ENCODE measurements at places on chromosomes 7 and 10.

GRCh38 chr7:114922652-114923402, 933 bp downstream of the MDFIC start:
- DNase-seq, result no peak

DNA sequence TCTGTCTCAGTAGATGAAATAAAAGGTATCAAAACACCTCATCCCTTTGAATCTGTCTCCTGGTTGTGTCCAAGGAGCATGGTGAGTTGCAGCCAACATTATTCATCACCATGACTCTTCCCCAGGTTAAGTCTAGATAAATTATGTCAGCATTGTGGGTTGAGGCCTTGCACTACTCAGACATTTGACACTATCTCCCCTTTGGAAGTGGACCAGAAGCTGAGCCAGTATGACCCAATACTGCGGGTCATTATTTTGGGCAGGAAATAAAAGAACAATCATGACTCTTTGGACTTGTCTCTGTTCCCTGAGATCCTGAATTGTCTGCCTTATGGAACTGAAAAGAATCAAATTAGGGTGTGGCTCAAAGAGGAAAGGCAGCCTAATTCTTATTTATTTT, 168.2 kb upstream of the FAM171A1 start:
- no peak for DNase-seq

GRCh38 chr7:8440670-8441069, 7.3 kb downstream of the NXPH1 start:
- no peak for DNase-seq

DNA sequence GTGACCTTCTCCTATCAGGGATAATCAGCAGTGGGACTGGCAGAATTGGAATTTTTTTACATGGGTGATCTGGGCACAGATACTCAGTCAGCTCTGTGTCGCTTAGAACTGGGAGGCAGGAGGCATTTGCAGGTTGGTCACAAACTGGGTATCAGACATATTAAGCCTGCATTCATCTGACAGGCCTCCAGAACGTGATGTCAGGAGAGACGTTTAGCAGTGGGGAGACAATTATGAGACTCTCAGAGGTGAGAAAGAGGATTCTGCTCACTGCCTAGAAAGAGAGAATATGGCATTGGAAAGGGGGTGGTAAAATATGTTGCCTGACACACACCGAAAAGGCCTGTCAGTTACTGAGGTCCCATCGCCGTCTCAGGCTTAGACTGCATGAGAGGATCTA, 717.6 kb upstream of the GALNT17 start:
- DNase-seq, result no peak

- peak; percentile 28 for DNase-seq
These were observed 401.6 kb downstream of the MAGI2 start for GRCh38 chr7:79051915-79052314.

DNA sequence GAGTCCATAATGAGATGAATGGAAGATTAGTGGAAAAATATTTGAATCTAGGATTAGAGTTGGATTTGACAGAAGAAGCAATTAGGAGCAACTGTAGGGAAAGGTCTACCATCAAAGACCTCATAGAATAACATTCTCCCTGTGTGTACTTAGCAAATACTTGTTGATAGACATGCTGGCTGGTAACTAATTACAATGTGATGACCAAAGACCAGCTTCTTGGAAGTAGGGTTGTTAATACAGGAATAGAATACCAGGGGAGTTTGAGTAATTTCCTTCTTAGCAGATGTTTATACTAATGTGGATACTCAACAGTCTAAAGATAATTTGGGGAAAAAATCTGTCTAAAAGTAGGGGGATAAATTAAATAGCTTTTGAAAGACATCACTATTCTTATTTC, 357.5 kb upstream of the BMPER start:
- no peak for DNase-seq

- DNase-seq, result no peak
These were observed 44.9 kb downstream of the TMEM178B start for GRCh38 chr7:141118767-141119166.

DNA sequence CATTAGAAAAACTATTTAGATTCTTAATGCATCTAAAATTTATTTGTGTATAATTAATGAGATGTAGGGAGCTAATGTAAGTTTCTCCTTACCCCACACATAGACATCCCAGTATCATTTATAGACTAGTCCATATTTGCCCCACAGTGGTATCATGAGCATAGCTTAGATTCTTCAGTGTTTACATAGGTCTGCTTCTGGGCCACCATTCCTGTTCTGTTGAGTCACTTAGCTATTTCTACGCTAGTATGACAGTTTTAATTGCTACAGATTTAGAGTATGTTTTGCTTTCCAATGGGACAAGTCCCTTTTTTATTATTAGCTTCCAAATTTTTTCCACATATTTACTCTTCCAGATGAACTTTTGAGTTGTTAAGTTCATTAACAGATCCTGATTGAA, 69.4 kb downstream of the MCMBP start:
- no peak for DNase-seq

DNA sequence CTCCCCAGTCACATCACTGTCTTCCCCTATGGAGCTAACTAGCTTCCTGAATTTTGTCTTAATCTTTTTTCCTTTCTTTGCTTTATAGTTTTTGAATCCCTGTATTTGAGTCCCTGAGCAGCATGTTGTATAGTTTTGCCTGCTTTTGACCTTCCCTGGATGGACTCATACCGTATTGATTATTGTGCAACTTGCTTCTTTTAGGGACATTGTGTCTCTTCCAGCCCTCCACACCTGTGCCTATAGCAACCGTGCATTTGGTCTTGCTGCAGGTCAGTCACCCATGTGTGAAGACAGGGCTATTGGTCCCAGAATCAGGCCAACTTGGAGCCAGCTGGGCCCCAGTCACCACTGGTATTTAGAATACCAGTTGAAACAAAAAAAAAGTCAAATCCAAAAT, 158.9 kb upstream of the ADCY1 start:
- no peak for DNase-seq
